ENCODE measurements at places on chromosomes 3 and 15. TPM values are rescaled to one million over a fixed set of nuclear protein-coding genes. Genes with fewer than 3 reads are reported as not detected.

Gene PPM1L
- 3.3 TPM for total RNA-seq

Gene CADPS
- not detected for total RNA-seq

Gene C3orf33
- 2.0 TPM for total RNA-seq

Gene TMEM158
- not detected for total RNA-seq

Gene RBM5
- total RNA-seq, result 101 TPM

Gene HGD
- 0.23 TPM for total RNA-seq

Gene THRB
- not detected for total RNA-seq

Gene AMOTL2
- not detected for total RNA-seq

Gene UTS2B
- total RNA-seq, result not detected

Gene EFHB
- 0.55 TPM for total RNA-seq

Gene CP
- not detected for total RNA-seq

Gene PLSCR2
- total RNA-seq, result not detected

Gene ALDH1L1
- not detected for total RNA-seq

Gene SNTN
- total RNA-seq, result not detected

Gene ATP13A4
- 1.3 TPM for total RNA-seq
